ENCODE measurements at places on chromosomes 12 and 14.

DNA sequence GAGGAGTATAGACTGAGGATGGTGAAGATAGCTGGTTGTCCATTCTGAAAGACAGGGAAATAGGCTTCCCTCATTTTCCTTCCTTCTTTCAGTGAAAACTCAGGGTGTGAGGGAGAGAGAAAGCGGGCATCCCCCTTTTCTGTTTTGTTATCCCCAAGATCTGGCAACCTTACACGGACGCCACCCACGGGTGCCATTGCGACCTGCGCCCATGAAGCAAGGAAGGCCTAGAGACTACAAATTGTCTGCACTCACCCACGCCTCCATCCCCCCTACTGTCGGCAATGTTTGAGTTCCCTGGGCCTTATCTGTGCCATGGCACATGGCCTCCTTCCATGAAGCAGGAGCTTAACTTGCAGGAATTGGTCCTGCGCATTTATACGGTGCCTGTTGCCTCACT is 115.0 kb upstream of the IGF1 start:
- DNase-seq = no peak

DNA sequence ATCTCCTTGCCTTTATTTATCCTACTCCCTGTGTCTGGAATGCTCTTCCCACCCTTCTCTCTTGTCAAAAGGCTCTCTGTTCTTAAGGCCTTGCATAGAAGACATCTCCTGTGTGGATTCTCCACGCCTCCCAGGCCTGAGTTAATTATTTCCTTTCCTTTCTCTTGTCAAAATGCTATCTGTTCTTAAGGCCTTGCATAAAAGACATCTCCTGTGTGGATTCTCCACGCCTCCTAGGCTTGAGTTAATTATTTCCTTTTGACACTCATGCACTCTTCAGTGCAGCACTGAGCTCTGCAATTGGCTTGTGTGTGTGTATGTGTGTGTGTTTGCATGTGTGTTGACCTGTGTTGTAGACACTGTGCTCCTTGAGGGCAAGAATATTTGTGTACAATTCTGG is 52.1 kb upstream of the DCD start:
- DNase-seq = no peak

- DNase-seq = no peak
These were observed 1322.3 kb upstream of the SEL1L start for GRCh38 chr14:82855912-82856391.

DNA sequence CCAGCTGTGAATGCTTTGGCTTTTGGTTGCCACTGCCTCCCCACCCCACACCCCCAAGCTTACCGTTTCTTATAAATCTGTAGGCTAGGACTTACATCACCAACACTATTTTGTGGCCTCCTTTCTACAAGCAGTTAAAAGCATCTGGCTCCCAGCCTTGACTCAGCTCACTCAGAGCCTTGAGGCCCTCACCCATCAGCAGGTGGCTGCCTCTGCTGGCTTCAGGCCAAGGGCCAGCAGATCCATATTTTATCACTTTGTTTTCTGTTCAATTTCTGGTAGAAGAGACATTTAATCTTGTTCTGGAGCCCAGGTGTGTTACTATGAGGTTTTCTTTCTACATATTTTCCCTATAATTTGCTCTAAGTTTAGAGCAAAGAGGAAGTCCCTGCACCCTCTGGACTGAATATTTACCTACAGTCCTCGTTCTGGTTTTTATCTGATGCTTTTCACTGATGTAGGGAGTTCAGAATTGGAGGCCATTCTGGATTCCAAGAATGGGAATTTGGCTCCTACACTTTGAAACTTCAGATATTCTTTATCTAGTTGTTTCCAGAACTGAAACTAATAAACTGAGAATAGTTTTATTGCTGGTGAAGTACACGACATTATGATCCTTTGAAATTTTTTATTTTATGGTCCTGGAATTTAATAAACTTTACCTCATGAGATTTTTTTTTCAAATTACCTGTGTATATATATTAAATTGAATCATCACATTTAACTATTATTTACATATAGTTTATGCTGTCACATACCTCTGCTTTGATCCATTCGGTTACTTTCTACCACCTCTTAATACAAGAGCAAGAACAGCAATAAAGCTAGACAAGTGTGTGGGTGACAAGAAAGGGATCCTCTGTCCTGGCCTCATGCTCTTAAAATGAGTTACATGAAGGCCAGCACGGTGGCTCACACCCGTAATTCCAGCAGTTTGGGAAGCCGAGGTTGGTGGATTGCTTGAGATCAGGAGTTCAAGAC is 22.2 kb downstream of the PLBD1 start:
- DNase-seq = no peak

Measured in activated CD8-positive, alpha-beta memory T cell treated with anti-CD3 and anti-CD28 coated beads for 48 hours (primary cell).